ENCODE measurements at places on chromosomes 5 and 9.

GRCh38 chr9:119284118-119284517 is 85.1 kb downstream of the BRINP1 start:
- DNase-seq, result no peak

- DNase-seq, result no peak
These were observed 344.6 kb upstream of the CTNND2 start for GRCh38 chr5:12248831-12249230.

- DNase-seq, result no peak
These were observed 125.1 kb upstream of the OSMR start for GRCh38 chr5:38720554-38721361.

DNA sequence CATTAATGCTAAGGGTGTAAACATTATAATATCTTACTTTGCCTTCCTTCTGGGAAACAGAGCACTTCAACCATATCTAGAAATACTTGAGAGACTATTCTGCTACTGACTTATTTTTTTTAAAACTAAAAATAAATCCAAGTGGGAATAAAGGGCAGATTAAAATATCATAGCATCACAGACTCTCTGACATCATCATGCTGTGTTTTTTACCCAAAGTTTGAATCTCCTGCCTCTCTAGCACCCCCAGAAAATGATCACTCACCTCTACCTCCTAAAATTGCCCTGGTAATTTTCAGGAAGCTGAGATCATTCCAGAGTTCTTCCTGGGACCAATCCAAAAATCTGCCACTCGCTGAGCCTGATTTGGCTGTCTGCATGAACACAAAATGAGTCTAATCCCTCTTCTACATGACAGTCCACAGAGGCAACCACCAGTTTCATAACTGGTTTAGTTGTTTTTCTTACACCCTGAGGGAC is 813.8 kb upstream of the DMAC1 start:
- no peak for DNase-seq

- no peak for DNase-seq
These were observed 34.4 kb downstream of the FAM240B start for GRCh38 chr9:38685535-38685934.

- DNase-seq, result no peak
These were observed 43.0 kb upstream of the CDH12 start for GRCh38 chr5:22896152-22896551.

DNA sequence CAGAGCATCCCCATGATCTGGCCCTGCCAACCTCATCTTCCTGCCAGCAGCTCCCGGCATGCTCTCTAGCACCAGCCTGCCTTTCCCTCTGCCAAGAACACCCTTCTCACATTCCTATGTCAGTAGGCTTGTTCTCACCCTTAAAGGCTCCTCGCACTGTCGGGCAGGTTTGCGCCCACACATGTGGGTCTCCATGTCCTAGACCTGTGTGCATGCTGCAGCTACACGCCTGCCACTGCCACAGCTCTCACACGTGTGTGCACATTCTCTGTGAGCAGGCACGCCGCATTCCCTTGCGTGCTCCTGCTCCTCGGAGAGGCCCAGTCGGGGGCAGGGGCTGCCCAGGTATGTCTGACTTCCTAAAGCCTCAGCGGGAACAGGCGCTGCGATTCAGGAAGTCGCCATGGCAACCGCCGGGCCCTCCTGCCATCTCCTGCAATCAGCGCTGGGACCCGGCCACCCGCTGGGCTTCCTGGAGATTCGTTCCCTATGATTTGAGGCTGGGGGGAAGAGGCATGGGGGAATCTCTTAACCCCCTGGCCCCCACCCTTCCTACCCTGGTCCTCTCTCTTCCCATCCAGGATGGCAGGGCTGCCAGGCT is 28.1 kb downstream of the NDUFA8 start:
- no peak for DNase-seq

DNA sequence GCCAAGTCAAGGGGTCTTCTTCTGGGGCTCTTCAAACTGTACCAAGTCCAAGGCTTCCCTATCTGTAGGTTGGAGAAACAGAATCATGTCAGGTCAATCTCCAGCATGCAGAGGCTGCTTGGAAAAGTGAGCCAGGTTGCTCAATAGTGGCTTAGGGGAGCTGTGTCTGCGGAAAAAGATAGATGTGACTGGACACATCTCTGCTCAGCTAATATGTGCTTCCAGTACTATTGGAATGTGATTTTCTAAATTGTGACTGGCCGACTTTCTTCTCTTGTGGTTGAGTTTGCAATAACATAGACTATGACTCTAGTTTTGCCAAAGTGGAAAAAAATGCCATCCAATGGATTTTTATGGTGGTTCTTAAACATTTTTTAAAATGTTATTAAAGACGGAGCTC is 136.7 kb downstream of the BOD1 start:
- no peak for DNase-seq

Measured in upper lobe of left lung (tissue), 6 donors.